NCI-H510A (cell line): ENCODE measurements at places on chromosomes 1 and 21.

DNA sequence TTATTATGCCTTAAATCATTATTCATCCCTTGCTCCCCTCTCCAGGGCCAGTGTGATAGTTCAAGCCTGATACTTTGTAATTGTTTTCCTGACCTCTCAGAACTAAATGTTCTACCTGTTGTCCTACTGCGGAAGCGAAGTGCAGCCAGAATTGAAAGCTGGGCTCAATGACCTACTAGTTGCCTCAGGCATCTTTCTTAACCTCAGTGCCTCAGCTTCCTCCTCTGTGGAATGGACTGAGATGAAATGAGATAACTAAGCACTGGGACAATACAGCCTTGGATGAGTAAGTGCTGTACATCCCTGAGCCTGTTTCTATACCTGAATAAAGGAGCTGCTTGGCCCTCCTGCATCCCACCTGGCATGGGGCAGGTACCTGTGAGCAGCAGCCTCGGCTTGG lies 26.4 kb downstream of the COL16A1 start:
- DNase-seq, result no peak

GRCh38 chr1:15524021-15524282 lies at the start of gene CASP9:
TSS of gene CASP9 (minus strand) at chr1:15524215. CDS start at chr1:15524200, 15 bp downstream.
- DNase-seq, result no peak

DNA sequence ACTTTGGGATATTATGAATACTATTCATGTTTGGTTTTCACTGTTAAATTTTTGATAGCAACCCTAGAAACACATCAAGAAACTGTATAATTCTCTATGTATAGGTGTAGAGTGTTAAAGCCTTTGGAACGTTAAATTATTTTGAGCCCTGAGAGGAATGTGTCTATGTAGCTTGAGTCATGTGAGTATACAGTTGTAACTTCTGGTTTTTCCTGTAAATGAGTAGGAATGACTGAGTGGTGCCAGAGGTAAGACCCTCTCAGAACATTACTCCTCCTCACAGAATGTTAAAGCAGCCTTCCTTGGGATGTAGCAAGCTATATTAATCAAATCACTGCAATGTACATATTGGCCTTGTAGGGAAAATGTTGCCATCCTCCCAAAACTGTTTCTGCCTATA lies 69.0 kb downstream of the C1orf21 start:
- DNase-seq, result no peak

DNA sequence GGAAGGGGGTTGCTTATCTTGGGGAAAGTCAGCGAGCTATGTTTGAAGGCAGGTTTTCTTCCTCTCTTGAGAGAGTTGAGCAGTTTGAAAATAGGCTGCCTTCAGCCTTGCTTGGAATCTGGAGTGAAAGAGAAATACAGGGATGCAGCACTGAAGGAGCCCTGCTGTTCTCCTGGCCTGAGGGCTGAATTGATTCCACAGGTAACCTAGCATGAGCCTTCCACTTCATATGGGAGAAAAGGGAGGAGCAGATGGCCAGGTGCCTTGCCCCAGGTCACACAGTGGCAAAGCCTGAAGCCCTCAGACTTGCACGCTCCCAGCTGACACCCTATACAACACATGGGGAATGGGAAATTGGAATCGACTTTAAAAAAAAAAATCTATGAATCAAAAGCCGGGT lies 88.0 kb upstream of the WLS start:
- peak; percentile 75 for DNase-seq

DNA sequence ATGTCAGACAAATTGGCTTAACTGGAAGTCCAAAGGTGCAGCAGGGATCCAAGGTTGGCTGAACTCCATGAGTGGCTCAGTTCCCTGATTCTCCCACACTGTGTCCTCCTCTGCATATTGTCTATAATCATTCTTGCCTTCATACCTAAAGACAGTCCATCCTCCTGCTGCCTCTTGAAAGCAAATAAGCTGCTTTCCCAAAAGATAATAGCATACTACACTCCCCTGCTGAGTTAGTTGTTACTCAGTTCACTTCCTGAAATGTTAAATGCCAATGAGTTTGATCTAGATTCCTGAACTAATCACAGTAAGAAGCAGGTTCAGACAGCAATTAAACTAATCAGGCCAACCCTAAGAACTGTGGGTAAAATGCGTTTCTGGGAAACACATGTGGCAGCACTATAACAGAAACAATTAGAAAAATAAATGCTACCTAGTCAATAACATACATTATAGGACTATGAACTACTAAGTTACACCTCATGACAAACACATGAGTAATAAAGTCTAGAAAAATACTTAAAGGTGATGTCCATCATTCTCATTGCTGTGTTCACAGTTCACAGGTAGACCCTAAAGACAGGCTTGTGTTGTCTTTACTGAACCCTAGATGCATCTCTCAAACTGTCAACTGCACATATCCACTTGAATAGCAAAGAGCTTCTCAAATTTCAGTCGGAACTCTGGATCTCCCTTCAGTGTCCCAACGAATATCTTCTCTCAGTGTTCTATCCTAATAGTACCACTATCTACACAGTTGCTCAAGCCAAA lies 50.8 kb upstream of the BOLA1 start:
- no peak for DNase-seq
